NCI-H345 (cell line): ENCODE measurements at places on chromosomes 5 and 9.
A peak's percentile ranks its signal among the peaks of the same experiment; 100 is the strongest.

DNA sequence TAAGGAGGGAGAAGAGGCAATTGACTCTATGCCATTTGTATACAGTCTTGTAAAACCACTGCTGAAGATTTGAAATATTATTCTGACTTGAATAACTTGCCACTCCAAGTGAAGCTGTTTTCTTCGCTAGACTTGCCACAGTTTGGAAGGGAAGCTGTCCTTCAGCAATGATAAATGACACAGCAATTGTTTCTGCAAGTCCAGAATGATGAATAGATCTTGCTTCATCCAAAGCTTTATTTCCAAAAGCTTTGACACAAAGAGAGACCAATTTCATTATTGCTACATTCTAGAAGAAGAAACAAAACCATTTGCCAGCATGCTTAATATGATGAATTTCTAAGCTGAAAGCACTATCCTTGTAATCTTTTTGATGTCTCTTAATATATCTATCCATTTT, 73.7 kb downstream of the ZNF366 start:
- DNase-seq, result no peak

DNA sequence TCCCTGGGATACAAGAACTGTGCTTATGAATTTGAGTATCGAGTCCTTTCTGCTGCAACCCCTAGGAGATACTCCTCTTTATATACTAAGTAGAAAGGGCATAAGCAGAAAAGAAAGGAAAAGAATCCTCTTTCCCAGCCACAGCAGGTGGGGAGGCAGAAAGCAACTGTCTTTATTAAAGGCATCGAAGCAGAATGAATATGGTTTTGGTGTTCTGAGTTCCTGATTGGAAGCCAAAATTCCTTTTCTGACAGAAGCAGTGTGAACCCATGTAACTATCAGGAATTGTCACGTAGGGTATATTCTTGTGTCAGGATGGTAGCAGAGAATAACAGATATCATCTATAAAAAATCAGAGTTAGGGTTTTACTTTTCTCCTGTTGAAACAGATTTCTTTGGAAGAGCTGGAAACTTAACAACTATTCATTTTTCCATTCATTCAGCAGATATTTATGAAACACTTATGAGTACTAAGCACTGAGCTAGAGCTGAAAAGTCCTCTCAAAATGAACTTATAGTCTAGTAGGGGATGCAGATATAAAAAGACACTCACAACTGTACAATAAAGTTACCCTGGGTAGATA, 96.5 kb upstream of the LHFPL2 start:
- DNase-seq, result no peak

- DNase-seq, result no peak
Observed at GRCh38 chr9:72129271-72130156, 19.7 kb upstream of the GDA start.

DNA sequence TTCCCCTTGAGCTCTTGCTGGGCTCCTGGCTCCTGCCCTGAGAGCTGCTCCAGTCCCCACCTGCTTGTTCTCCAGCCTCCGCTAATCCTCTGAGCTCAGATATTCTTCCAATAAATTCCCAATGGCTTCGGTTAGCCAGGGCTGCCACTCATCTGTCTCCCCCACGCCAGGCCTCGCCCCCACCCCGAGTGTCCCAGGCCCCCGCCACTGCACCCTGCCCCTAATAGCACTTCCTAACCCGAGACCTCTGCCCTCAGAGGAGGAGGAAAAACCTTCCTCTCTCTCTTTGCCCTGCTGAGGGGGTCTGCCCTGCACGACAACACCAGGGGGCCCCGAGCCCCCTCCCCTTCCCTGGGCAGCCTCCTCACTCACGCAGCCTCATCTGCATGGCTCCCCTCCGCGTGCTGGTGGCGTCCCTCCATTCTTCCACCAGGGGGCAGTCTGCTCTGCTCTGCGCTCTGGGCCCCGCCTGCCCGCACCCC, 5.4 kb upstream of the LCN15 start:
- DNase-seq, result peak; percentile 11

GRCh38 chr5:136014049-136015002, 14.5 kb upstream of the TGFBI start:
- no peak for DNase-seq

DNA sequence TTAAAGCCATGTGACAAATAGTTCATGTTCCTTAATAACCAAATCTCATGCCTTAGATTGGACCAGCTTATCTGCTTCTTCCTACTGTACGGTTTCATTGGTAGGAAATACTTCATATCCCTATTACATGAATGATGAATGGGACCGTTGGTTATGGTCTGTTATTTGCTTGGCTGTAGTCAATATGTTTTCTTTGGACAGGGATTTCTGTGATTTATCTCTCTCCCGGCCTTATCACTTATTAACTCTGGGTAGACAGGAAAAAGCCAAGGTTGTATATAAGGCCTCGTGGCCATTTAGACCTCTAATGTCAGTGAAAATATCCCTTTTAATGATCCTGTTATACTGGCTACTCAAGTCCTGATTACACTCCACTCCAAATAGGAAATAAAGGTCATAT, 330.6 kb downstream of the EBF1 start:
- no peak for DNase-seq

GRCh38 chr9:37899041-37899440, 4.9 kb downstream of the SLC25A51 start:
- no peak for DNase-seq

DNA sequence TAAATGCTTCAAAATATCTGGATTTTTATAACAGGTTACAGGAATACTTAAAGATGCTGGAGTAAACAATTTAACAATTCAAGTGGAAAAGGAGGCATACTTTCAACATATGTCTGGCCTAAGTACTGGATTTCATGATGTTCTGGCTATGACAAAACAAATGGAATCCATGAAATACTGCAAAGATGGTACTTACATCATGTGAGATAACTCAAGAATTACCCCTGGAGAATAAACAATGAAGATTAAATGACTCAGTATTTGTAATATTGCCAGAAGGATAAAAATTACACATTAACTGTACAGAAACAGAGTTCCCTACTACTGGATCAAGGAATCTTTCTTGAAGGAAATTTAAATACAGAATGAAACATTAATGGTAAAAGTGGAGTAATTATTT, 35.6 kb downstream of the SLC30A5 start:
- DNase-seq, result no peak
